ENCODE measurements at places on chromosomes 5 and 9.

- DNase-seq: no peak
Observed at GRCh38 chr9:131840220-131840619, 100.3 kb upstream of the RAPGEF1 start.

GRCh38 chr5:172723508-172723907 lies 47.5 kb downstream of the DUSP1 start:
- DNase-seq: no peak

- no peak for DNase-seq
Observed at GRCh38 chr5:109482748-109483147, 73.0 kb upstream of the PJA2 start.

DNA sequence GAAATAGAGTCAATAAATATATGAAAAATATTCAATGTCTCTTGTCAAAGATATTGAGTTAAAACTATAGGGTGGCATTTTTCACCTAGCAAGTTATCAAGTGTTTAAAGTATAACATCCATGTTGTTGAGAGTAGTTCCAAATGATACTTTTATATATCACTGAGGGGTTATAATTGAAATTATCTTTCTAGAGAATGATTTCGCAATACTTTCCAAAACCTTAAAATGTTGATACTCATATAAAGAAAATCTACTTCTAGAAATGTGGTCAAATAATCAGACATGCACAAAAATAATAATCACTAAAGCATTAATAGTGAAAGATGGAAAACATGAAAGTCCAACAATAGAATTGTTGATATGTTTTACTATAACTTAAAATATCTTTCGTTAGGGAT lies 50.1 kb downstream of the OXCT1 start:
- no peak for DNase-seq

- DNase-seq: no peak
Observed at GRCh38 chr5:151238303-151238741, 14.4 kb upstream of the CCDC69 start.

GRCh38 chr5:151085517-151086041 lies 4.7 kb upstream of the TNIP1 start:
- no peak for DNase-seq

- DNase-seq: no peak
Observed at GRCh38 chr5:93721071-93721470, 20.3 kb downstream of the POU5F2 start.

DNA sequence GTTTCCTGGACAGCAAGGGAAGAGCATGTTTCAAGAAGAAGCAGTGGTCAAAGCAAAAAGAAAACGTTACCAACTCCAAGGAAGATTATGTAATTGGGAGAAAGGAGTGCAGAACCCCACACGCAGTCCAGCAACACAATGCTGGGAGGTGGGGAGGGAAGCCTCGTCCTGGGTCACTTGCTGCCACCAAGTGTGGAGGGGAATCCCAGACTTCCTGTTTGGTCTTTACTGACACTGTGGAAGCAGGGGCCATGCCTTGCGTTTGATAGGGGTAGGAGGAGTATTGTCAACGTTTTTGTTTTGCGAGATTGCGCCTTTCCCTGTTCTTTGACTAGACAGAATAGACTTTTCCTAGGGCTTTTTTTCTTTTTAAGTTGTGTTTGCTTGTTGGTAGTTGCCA lies 421.0 kb downstream of the KDM4C start:
- no peak for DNase-seq

- no peak for DNase-seq
Observed at GRCh38 chr5:31767335-31768031, 128.6 kb downstream of the PDZD2 start.

GRCh38 chr5:172771439-172772111 lies 580 bp upstream of the DUSP1 start:
- no peak for DNase-seq

DNA sequence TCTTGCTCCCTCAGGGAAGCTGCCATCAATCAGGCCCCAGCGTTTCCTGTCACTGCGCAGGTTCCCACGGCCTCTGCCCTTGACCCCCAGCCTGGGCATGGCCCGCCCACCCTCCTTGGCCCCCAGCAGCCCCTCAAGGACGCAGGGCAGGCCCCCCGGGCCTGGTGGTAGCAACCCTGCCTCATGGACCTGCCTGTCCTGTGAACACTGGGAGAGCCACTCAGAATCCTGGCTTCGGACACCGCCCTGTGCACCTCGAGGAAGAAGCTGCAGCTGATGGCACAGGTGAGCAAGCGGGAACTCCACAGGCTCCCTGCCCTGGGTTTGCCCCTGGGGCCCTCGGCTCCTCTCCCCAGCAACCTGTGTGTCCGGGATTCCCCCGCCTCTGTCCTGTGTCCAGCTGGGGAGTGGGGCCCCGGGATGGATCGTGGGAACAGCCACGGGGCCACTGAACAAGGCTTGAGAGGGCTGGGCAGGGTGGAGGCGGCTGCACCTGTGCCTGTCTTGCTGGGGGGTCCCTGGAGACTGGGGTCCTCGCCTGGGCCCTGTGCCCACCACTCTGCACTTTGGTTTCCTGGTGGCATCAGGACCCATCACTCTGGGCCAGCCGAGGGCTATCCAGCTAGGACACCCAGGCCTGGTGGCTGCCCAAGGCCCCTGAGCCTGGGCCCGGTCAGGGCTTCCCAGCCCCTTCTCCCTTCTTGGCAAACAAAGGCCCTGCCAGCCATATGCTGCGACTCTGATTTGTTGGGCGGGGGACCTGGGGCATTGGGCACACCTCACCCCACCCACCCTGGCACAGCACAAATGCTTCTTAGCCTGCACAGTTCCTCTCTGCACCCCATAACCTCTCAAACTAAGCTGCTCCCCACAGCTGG lies 33.5 kb upstream of the EGFL7 start:
- DNase-seq: no peak

- DNase-seq: no peak
Observed at GRCh38 chr5:151461312-151461711, 13.9 kb downstream of the SLC36A1 start.

GRCh38 chr9:616694-617093 lies 224.8 kb upstream of the DMRT1 start:
- no peak for DNase-seq

DNA sequence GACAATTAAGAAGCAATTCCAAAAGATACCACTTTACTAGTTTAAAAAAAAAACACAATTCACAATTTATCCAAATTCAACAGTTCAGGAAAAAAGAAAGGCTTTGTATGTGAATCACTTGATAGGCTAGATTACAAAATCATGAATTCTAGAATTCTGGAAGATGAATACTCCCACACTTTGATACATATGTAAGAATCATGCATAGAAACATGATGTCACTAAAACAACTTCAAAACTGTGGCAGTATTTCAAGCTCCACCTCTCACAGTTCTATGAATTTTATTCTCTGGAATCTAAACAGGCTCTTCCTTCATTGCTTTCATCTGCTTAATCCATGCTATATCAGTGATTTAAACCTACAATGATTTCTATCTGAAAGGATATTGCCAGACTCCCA lies 51.0 kb downstream of the GNAQ start:
- DNase-seq: no peak

GRCh38 chr9:107948601-107949000 lies 459.0 kb upstream of the KLF4 start:
- no peak for DNase-seq

Measured in NCI-H1417 (cell line).